ENCODE measurements at places on chromosomes 12 and 14.
A peak's percentile ranks its signal among the peaks of the same experiment; 100 is the strongest.

DNA sequence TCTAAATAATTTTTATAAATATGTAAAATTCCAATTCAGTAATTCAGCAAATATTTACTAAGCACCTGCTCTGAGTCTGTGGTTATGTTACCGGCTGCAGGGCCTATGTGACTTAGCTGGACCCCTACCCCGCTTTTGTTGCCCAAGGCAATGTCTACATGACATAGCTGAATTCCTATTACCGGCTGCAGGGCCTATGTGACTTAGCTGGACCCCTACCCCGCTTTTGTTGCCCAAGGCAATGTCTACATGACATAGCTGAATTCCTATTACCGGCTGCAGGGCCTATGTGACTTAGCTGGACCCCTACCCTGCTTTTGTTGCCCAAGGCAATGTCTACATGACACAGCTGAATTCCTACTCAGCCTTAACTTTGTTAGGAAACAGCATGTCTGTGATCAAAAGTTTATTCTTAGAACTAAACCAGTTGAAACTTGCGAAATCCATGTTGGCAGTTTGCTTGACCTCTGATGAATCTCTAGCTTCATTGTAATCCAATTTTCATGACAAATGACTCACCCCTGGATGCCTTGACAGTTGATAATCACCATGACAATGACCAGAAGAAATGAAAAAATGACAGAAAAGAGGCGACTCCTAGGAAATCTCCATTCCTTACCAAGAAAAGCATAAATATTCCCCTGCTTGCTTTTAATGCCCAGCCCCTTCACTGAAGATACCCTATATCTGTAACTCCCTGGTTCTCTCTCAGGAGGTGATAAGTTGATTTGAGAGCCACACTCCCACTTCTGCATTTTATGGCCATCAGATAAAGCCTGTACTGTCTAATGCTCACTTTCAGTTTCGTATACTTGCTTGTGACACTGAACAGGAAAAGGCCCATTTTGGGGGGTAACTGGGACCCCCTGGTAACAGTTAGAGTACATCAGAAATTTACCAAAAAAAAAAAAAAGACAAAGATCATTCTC, 148.4 kb upstream of the SYT10 start:
- DNase-seq, result no peak

GRCh38 chr12:6534945-6535696, 804 bp downstream of the GAPDH start:
- DNase-seq, result peak; percentile 78

DNA sequence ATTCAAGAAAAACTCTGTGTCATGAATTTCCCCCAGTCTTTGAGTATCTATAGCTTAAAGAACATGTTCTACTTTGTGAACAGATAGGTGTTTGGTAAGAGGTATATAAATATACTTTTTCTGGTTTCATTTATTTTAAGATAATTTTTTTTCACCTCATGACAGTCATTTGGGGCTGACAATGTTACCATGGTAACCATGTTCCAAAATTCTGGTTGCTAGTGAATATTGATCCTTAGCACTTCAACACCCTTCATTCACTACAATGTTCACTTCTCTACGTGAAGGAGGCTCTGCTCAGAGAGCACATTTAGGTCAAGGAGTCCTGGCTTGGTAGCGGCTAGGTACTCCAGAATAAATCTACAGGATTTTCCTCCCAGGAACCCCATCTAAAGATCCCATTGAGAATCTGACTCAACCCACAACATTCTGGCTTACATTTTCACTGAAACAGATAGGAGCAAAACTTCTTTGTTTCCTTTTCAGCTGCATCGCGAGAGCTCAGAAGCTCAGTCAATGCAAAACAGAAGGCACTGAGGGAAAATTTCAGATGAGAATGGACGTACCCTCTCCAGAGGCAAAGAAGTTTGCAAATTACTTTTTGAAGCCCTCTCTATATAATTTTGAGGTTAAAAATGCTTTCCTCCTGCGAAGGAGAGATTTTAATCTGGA, 93.6 kb downstream of the ARF6 start:
- DNase-seq, result no peak

- no peak for DNase-seq
Measured at GRCh38 chr14:60196291-60196690, 31.1 kb upstream of the DHRS7 start.
